ENCODE measurements at places on chromosomes 11 and 22. TPM values are rescaled to one million over a fixed set of nuclear protein-coding genes. Genes with fewer than 3 reads are reported as not detected.
A peak's percentile ranks its signal among the peaks of the same experiment; 100 is the strongest.

Gene NELL1
- not detected for total RNA-seq

DNA sequence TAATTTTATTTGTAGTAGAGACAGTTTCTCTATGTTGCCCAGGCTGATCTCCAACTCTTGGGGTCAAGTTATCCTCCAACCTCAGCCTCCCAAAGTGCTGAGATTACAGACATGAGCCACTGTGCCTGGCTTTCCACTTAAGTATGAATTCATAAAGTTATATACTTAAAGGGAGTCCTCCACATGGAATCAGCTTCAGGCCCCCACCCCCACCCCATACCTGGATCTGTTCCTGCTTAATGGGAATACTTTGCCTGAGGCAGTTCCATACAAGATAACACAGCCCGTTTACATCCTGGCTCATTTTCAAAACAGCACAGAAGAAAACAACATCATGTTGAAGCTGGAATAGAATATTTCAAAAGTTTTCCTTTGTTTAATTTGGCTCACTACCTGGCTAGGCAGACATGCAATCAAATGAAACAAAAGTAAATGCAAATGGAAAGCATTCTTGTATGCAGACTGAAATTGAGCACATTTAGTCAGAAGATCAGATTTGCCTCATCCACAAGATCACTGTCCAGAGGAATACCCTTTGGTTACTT, 82.4 kb downstream of the FAT3 start:
- DNase-seq: no peak

- DNase-seq: no peak
These were observed 64.1 kb downstream of the CLPB start for GRCh38 chr11:72370201-72370600.

DNA sequence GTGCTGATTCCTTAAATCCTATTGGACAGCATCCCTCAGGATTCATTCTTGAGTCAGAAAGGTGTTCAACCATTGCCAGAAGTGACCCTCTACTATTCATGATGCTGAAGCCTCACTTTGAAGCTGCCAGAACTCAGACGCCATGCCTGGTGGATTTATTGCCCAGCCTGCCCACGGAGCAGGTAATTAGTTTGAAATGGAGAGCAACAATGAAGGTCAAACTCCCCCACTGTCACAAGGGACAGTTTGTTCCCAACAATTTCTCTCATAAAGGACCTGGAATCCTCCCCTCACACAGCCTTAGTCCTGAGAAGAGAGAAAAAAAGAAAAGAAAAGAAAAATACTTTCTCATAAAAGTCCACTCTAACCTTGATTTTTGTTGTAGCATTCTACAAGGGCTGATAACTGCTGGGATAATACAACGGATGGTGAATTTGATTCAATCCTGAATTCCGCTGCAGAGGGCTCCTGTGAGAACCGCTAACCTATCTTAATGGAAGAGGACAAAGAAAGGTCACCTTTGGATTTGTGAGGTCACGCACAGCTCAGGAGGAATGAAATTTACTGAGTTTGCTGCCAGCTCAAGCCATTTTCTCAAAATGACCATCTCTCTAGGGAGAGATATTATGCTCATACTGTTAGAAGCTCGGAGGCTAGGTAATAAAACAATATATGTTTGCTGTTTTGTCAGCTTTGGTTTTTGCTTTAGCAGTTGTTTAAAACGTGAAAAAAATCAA, 161.6 kb upstream of the SYN3 start:
- no peak for DNase-seq

Gene LDLRAD3
- 16.2 TPM for total RNA-seq

DNA sequence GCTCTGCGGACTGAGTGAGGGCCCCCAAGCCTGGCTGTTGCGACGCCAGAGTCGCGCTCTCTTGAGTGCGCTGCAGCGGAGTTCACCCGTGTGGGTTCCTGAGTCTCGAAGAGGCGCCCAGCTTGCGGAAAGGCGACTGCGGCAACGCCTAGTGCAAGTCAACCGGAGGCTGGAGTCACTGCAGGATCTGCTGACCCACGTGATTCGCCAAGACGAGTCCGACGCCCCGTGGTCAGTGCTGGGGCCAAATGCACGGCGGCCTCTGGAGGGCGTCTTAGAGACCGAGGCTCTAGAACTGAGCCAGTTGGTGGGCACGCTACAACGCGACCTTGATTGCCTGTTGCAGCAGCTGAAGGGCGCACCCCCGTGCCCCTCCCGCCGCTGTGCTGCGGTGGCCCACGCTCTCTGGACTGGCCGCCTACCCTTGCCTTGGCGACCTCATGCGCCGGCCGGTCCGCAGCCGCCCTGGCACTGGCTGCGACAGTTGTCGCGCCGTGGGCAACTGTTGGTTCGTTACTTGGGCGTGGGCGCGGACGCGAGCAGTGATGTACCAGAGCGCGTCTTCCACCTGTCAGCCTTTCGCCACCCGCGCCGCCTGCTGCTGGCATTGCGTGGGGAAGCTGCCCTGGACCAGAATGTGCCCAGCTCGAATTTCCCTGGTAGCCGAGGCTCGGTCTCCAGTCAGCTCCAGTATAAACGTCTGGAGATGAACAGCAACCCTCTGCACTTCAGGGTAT, 32.6 kb downstream of the RRP8 start:
- no peak for DNase-seq

- no peak for DNase-seq
These were observed at the start of gene HBD for GRCh38 chr11:5234381-5234834. Gene HBD (minus strand): TSS chr11:5234483. CDS start chr11:5234433, 50 bp downstream.

DNA sequence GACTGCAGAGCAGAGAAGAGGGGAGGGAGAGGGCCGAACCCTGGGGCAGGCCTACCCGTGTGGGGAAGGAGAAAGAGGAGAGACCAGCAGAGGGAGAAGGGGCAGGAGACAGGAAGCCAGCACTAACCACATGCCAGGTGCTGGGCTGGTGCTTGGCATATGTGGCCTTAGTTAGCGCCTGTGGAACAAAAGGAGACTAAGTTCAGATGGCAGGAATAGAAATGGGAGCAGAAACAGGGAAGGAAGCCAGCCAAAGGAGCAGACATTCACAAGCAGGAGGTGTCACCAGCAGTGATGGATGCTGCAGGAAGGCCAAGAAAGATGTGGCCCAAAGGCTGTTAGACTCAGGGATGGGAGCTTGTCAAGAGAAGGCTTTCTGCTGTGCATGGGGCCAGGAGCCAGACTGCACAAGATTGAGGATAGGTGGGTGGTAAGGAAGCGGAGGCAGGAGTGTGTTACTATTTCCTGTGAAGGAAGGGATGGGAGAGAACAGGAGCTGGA, 26.7 kb downstream of the TREH start:
- DNase-seq: no peak

Gene ANO1
- total RNA-seq: 17.8 TPM

Gene PLEKHB1
- 127 TPM for total RNA-seq

DNA sequence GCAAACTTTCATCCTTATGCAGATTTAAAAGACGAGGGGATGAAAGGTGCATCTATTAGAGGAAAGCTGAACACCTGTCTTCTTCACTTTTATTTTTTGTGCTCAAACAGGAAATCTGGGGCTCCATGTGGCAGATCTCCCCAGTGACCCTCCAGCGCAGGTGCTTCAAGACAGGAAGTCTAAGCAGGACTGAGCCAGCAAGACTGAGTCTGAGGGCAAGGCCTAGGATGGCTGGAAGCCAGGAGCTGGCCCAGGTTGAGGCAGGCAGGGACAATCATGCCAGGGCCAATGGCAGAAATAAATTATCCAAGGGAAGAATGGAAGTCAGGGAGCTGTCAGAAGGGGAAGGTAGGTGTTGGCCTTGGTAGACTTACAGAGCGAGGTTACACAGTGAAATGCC, 101.1 kb upstream of the SPON1 start:
- no peak for DNase-seq

Gene KCNE3
- total RNA-seq: 3.8 TPM

GRCh38 chr11:110113505-110113904, 20.3 kb downstream of the ZC3H12C start:
- DNase-seq: no peak

Gene APOA4
- not detected for total RNA-seq

DNA sequence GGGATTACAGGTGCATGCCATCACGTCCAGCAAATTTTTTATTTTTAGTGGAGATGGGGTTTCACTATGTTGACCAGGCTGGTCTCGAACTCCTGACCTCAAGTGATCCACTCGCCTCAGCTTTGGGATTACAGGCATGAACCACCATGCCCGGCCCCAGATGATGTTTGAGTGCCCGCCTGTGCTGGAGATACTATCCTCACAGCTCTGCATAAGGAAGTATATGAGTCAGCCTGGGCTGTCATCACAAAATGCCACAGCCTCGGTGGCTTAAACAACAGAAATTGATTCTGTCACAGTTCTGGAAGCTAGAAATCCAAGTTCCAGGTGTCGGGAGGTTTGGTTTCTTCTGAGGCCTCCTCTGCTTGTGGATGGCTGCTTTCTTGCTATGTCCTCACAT, 119.3 kb downstream of the OSBP2 start:
- no peak for DNase-seq

- DNase-seq: no peak
These were observed 12.0 kb upstream of the LAYN start for GRCh38 chr11:111528557-111528956.

Gene VSTM5
- total RNA-seq: 0.71 TPM

- DNase-seq: no peak
These were observed 33.7 kb downstream of the RNF121 start for GRCh38 chr11:71962428-71963038.

Gene PVALB
- not detected for total RNA-seq

DNA sequence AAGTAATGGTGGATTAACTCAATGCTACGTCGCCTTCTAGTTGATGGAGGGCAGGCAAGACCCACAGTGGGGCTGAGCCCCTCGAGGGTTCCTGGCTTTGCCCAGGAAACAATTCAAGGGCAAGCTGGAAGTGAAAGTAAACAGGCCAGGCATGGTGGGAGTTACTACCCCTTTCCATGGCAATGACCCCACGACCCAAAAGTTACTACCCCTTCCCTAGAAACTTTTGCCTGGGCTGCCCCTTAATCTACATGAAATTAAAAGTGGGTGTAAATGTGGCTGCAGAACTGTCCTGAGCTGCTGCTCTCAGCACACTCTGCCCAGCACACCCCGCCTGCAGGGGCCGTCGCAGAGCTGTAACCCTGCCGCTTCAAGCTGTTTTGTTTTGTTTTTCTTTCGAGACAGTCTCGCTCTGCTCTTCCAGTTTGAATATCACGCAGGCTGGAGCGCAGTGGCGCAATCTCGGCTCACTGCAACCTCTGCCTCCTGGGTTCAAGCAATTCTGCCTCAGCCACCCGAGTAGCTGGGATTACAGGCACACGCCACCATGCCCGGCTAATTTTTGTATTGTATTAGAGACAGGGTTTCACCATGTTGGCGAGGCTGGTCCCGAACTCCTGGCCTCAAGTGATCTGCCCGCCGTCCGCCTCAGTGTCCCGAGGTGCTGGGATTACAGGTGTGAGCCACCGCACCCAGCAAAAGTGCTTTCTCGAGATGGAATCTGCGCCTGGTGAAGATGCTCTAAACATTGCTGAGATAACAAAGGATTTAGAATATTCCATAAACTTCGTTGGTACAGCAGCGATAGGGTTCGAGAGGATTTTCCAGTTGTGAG, 5.9 kb upstream of the RNH1 start:
- DNase-seq: no peak

DNA sequence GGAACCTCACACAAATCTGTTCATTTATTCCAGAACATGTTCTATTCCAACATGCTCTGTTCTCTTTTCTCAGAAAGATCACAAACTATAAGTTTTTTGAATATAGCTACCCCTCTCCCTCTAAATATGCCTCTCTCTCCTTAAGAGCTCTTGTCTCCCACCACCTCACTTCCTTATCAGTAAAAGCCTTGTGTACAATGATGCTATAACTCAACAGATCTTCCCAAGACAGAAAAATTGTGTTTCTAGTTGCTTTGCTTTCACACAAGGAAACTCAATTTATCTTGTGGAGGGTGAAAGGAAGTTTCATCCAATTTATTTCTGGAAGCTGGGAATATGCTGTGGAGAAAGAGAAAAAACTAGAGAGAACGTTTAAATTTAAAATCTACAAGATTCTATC, 64.4 kb downstream of the FAM76B start:
- no peak for DNase-seq

Gene MMP20
- not detected for total RNA-seq

GRCh38 chr11:19894404-19894803, 181.8 kb downstream of the NAV2 start:
- no peak for DNase-seq

- no peak for DNase-seq
These were observed 14.6 kb upstream of the PHLDB1 start for GRCh38 chr11:118592616-118593367.

Gene CHRM1
- not detected for total RNA-seq

Gene TMA7B
- total RNA-seq: not detected

DNA sequence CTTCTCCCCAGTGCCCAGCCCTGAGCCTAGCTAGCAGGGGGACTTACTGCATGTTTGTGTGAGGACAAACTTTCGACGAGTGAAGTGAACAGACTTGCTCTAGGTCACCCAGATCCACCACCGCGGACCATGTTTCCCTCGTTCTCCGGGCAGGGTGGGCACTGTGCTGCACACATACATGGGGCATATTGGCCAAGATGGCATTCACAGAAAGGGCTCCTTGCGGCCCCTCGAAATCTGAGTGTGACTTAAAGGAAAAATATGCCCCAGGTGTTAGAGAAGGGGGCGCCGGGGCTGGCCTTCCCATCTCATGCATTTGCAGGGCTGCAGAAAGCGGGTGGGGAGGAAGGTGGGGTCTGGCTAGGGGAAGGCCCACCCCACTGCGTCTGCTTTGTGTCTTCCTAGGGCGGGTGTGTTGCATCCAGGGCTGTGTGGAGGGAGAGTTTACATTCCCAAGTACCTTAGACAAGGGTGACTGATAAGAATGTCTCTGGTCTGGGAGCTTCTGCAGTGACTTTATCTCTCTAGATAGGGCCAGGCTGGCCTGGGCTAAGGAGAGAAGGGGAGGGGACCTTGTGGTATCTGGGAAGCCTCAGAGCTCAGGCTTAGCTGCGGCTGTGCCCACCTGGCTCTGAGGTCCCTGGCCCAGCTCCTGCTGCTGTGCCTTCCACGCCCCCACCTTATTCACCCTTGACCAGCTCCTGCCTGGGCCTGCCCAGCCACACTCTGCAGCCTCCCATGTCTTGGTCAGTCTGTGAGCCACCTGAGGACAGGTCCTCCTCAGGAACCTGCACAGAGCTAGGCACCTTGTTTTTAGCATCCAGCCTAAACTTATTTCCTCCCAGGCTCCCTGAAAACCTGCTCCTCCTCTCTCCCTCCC, 45.8 kb downstream of the LRRC32 start:
- no peak for DNase-seq

Gene SBF2
- 36.1 TPM for total RNA-seq

Gene MYO18B
- total RNA-seq: not detected

GRCh38 chr11:56151376-56151775, 8.7 kb downstream of the OR8K5 start:
- no peak for DNase-seq

Gene HBE1
- total RNA-seq: not detected

- peak; percentile 37 for DNase-seq
These were observed 84.1 kb downstream of the LARGE2 start for GRCh38 chr11:46006418-46007070.
